Mucosa of gallbladder (tissue), 1 donor: ENCODE measurements at places on chromosomes 4 and X.

- DNase-seq, result no peak
Observed at GRCh38 chrX:8647176-8647575, 84.8 kb downstream of the ANOS1 start.

DNA sequence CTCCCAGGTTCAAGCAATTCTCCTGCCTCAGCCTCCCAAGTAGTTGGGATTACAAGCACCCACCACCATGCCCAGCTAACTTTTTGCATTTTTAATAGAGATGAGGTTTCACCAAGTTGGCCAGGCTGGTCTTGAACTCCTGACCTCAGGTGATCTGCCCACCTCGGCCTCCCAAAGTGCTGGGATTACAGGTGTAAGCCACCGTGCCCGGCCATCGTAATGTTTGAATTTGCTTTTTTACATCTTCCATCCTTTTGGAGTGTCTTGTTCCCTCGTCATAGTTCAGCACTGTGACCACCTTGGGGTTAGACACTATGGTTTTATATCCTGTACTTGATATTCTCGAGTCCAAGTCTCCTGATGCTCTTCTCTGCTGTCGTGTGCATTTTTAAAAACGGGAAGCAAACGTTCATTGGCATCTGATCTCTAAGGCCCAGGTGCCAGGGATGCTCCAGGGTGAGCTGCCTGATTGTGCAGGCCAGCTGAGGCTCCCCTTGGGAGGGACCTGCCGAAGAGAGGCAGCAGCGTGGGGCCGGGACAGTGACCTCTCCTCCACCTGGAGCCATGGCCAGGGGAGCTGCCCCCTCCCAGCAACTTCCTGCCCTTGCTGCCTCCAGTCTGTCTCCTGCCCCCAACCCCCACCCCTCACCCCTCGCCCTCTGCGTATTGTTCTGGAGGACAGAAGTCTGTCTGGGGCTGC lies 16.7 kb downstream of the DGKQ start:
- no peak for DNase-seq

DNA sequence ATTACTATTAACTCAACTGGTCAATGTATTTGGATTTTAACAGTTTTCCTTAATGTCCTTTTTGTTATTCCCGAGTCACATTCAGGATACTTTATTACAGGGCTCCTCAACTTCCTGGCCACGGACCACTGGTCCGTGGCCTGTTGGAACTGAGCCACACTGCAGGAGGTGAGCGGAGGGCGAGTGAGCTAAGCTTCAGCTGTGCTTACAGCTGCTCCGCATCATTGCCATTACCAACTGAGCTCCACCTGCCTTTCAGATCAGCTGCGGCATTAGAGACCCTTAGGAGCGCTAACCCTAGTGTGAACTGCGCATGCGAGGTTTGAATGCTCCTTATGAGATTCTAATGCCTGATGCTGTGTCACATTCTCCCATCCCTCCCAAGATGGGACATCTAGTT lies 591.7 kb downstream of the CCSER1 start:
- no peak for DNase-seq

GRCh38 chr4:76569225-76569624 lies 134.2 kb downstream of the SHROOM3 start:
- no peak for DNase-seq

DNA sequence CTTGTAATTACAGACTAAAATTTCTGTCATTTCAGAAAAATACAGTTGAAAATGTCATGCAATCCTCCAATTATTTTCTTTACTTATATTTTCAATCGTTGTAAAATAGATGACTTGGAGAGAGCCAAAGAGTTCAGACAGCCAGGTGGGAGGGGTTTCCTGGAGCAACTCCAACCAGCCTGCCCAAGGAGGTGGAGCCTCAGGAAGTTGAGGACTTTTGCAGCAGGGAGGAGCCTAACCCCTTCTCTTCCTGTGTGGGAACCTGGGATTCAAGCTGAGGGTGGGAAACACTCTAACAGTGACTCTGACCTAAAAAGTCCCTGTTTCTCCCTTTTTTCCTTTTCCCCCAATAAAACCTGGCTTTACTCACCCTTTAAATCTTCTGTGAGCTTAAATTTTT lies 72.2 kb upstream of the GABRG1 start:
- DNase-seq, result no peak

DNA sequence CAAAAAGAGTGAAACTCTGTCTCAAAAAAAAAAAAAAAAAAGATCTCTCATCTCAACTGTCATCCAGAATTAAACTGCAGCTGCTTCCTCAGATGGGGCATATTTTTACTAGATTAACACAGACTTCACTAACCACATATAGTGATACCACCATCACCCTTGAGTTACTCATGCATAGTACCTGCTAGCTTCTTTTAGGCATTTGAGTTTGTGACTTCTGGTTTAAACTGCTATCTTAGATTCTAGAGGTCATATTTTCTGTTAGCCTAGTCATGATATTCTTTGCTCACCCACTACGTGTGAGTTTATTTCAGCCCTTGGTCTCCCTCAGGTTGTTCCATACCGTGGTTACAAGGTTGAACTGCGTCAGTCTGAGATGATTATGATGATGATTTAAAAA lies 154.9 kb upstream of the BMP3 start:
- no peak for DNase-seq

DNA sequence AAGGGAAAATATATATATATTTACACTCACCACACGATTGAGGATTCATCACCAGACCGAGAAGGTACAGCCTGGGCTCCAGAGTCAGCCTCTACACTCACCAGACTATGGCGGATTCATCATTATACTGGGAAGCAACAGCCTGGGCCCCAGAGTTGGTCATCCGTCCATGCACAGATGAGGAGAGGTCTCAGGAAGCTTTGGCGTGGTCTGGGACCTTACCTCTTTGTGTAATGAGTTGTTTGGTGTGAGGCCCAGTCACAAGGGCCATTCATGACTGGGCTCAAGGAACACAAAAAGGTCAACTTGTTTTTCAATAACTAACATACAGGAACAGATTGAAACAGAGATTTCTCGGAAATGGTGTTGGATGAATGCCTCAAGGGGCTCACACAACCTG lies 926.1 kb downstream of the FAM133A start:
- no peak for DNase-seq

- no peak for DNase-seq
Observed at GRCh38 chrX:19554786-19555185, 39.5 kb upstream of the MAP3K15 start.

GRCh38 chr4:163228648-163229047 lies 62.0 kb upstream of the NAF1 start:
- DNase-seq, result no peak

DNA sequence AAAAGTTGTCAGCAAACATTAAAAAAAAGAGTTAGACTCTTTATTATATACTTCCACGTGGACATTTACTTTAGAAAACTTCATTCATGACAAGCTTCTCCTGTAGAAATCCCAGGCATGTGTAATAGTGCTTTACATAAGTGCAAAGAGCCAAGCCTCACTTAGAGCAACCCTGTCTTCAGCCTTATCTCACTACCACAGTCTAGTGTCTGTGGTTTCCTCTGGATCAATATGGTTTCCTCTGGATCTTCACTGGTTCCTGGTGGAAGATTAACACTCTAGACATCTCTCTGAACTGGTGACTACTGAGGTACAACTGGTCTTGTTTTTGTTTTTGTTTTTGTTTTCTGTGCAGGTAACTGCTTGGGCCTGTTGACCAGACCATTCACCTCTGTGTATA lies 18.4 kb upstream of the ARMCX5 start:
- DNase-seq, result no peak

GRCh38 chr4:174058846-174059245 lies 224.6 kb downstream of the FBXO8 start:
- no peak for DNase-seq

- DNase-seq, result no peak
Observed at GRCh38 chrX:100085846-100086245, 324.2 kb downstream of the PCDH19 start.

DNA sequence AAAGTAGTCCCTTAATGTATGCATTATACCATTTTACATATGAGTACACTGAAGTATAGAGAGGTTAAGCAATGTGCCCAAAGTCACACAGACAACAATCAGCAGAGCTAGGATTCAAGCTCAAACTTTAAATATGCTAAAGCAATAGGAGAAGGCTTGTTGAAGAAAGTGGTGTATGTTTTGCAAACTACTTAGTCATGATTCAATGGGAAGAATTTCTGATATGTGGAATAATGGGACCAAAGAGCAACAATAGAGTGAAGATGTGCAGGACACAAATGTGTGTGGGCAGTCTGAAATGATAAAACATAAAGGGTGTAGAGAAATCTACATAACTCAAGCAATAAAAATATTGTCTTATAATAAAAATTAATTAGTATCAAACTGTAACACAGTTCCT lies 109.0 kb upstream of the ARSJ start:
- DNase-seq, result no peak
